NCI-H2227 treated with DMSO at 0.1 percent for 48 hours (cell line): ENCODE measurements at places on chromosomes 5 and 9.
A peak's percentile ranks its signal among the peaks of the same experiment; 100 is the strongest.

DNA sequence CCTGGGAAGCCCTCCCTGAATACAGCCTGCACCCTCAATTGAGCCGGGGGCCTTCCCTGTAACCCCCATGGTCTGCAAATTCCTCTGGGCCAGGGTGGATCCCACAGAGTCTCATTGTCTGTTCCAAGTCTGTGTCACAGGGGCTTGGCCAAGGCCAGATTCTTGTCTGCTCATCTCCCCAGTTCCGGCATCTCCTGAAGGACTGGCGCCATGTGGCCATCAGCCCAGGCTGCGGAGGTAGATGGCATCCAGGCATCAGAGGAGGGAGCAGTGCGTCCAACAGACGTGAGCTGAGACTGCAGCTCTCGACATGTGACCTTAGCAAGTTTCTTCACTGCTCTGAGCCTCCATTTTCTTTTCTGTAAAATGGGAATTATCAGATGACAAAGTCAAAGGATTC, 37.3 kb upstream of the RPL26L1 start:
- DNase-seq = no peak

- DNase-seq = no peak
These were observed 348.5 kb downstream of the MED10 start for GRCh38 chr5:6029811-6030271.

- DNase-seq = no peak
These were observed 6.4 kb upstream of the ABLIM3 start for GRCh38 chr5:149134778-149135500.

GRCh38 chr9:14089051-14089803, 224.7 kb downstream of the NFIB start:
- no peak for DNase-seq

- DNase-seq = no peak
These were observed 321.4 kb upstream of the WWC1 start for GRCh38 chr5:167969998-167970397.

- no peak for DNase-seq
These were observed 50.2 kb upstream of the ZFAND5 start for GRCh38 chr9:72415163-72415562.

- no peak for DNase-seq
These were observed 21.9 kb downstream of the STXBP1 start for GRCh38 chr9:127634021-127634420.

DNA sequence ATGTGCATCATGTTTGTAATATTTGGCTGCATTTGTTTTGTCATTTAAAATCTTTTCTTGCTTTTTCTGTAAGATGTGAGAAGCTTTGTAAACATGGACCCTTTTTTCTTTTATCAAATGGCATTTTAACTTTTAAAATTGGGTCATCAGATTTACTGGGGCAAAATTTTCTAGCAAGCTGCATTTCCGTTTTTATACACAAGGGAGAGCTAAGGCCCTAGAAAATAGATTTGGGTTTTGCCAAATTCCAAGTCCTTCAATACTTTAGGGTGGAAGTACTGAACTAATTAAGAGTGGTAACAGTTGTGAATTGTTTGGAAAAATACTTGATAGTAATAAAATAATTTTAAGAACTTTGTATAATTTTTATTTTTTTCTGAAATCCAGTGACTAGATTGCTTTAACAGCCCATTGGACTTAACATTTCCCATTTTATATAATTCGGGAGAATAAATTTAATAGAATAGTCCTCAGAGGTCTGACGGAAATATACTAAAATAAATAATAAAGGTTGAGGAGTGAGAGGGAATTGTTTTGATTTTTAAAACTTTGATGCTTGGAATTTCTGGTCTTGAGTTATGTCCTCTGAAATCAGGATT, 117.4 kb downstream of the SMARCA2 start:
- peak; percentile 6 for DNase-seq

- DNase-seq = no peak
These were observed 99.1 kb downstream of the RXRA start for GRCh38 chr9:134425401-134425800.
